ENCODE measurements at places on chromosomes 4 and X.

- peak; percentile 34 for DNase-seq
Observed at GRCh38 chr4:74293558-74293957, 14.7 kb upstream of the EPGN start.

GRCh38 chr4:186724058-186724863, 605 bp upstream of the FAT1 start:
- no peak for DNase-seq

DNA sequence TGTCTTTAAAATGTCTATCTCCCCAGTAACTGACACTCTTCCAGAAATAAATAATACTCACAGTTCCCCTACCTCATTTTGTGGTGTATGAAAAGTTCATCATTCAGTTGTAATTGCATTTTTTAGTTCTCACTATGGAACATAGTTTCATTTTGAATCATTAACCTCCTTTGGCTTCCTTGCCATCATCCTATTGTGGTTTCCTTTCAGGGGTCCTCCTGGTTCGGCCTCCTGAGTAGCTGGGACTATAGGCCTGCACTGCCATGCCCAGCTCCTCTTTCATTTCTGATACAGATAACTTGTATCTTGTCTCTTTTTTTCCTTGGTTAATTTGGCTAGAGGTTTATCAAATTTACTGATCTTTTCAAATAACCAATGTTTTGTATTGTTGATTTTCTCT, 23.1 kb upstream of the BLTP1 start:
- no peak for DNase-seq

- no peak for DNase-seq
Observed at GRCh38 chr4:163858515-163858914, 364.0 kb downstream of the TMA16 start.

DNA sequence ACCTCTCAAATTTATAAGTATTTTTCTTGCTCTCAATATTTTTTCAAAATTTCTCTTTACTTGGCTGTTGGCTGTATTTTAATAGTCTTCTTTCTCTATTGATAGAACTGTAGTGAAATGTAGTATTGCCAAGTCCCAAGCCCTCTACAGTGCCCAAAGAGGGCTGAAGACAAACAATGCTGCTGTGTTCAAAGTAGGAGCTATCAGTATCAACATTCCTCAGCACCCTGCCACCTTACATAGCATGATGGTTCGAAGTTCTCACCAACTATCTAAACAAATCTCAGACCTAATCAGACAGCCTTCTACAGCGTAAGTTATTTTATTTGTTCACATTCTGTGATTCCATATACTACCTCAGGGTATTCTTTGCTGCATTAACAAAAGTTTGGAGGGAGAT, 99.1 kb upstream of the ADAD1 start:
- DNase-seq = no peak

DNA sequence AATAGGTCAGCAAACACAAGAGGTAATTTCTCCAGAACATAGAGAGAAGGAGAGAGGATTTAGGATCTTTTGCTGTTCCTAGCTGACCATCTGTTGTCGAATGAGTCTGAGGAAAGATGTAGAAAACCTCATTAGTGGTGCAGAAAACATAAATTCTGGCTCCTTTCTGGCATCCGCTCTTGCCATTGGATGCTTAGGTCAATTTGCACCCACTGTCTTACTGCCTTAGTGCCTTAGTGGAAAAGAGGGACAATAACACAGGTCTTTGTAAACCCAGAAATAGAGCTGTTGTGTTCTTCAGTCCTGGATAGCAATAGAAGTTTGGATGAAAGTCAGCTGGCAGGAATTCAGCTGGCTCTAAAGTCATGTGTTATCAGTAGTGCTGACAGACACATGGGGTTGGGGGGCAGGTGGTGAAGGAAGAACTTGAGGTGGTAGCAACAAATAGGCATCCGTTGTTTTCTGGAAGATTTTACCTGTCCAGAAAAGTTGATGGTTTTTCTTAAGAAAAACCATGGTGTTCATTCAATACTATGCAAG, 78.2 kb downstream of the GLRA2 start:
- DNase-seq = no peak
